EH (cell line): ENCODE measurements at places on chromosomes 7 and 10.

DNA sequence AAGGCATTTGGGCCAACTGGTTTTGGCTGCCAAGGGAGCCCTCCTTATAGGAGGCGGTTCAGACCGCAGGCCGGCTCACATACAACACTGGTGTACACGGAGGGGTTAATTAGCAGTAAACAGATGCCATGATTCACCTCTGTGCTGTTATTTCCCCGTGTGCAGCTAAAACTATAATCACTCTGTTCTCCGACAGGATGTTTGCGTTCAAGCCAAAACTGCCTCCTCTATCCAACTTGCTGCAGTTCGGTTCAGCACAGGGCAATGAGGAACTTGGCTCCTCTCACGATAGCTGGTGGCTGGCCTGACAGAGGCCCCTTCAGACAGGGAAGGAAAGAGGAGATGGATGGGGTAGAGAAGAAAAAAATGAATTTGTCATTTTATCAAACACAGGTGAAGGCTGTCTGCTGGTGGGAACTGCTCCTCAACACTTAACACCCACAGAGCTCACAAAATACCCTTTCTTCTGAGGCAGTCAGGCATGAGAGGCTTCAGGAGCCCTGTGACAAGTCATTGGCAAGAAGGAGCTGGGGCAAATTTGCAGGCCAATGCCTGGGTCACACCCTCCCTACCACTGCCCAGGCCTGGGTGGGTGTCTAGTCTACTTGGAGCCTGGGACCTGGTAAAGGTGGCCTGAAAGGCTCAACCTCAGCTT is 24.0 kb downstream of the KCNMA1 start:
- no peak for DNase-seq

DNA sequence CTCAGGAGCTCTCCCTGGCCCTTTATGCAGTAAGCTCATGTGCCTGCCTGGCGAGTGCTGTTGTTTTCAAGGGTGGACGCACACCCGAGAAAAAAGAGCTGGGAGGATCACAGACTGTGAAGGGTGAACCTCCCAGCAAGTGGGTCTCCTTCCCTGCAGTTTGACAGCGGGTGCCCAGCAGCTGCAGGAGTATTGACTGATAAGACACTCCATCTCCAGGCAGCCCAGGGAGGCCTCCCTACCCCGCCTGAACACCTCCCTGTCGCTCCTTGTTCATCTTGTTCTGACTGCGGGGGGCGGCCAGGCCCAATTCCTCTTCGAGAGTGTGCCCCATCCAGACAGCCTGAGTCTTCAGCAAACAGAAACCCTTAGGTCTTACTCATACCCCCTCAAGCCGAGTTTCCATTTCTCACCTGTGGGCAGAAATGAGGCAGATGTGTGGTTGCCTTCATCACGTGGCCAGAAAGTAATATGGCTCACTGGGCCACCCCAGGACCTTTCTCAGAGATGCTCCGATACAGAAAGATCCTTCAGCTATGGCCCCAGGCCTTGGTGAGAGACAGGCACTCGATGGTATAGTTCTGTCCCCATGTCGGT is 17.2 kb downstream of the MDH2 start:
- no peak for DNase-seq

GRCh38 chr10:77890097-77890496 is 36.5 kb downstream of the DLG5 start:
- DNase-seq, result no peak

DNA sequence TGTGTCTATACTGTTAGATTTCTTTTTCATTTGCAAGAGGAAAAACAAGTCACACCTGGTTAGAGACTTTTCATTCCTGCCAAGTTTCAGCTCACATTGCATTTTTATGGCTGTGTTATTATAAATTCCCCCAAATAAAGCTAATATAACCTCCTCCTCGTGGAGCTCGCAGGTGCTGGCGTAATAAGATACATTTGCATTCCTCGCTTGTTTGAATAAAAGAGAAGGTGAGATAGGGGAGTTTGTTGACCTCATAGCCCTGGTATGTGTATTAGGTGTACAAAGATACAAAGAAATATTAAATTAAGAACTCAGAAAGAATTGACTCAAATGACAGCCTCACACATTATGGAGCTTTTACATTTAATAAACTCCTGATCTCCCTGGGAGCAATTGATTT is 257.7 kb upstream of the SP8 start:
- no peak for DNase-seq

GRCh38 chr7:55233001-55233400 is 132.1 kb upstream of the LANCL2 start:
- DNase-seq, result no peak

- no peak for DNase-seq
These were observed 133.7 kb upstream of the TNS3 start for GRCh38 chr7:47715631-47716068.

- no peak for DNase-seq
These were observed 104.3 kb downstream of the KIAA1217 start for GRCh38 chr10:24313283-24313682.

GRCh38 chr10:118720685-118721538 is 33.9 kb downstream of the CACUL1 start:
- DNase-seq, result peak; percentile 64

DNA sequence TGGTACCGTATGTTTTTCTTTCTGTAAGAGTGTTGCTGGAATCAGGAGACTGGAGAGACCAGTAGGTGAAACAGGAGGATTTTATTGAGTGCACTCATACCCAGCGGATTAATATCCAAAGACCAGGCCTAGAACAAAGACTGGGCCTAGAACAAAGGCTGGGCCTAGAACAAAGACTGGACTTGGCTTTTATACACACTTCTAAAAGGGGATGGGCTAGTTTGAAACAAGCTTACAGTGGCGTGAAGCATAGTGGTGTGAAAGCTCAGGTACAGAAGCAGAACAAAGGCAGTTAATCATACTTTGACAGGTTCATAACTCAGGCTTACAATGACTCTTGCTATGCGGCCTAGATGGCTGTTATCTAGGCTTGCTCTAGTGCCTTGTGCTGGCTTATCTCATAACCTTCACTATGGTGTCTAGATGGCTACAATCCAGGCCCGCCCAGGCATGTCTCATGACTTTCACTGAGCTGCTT is 67.7 kb downstream of the TRIM24 start:
- peak; percentile 0 for DNase-seq

GRCh38 chr7:52799817-52800216 is 235.6 kb upstream of the POM121L12 start:
- no peak for DNase-seq

DNA sequence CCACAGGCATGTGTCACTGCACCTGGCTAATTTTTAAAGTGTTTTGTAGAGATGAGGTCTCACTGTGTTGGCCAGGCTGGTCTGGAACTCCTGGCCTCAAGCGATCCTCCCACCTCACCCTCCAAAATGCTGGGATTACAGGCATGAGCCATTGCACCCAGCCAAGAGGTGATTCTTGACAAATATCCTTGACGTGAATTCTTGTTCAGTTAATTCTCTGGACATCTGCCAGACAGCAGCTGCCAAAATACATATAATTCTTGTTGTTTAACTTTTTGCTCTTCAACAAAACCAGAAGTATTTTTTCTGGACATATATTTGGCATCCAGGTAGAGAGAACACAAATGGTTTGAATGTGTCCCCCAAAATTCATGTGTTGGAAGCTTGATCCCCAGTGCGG is 3.2 kb downstream of the ACADSB start:
- DNase-seq, result no peak

- peak; percentile 21 for DNase-seq
These were observed 65.5 kb downstream of the CYP26A1 start for GRCh38 chr10:93139059-93139655.

DNA sequence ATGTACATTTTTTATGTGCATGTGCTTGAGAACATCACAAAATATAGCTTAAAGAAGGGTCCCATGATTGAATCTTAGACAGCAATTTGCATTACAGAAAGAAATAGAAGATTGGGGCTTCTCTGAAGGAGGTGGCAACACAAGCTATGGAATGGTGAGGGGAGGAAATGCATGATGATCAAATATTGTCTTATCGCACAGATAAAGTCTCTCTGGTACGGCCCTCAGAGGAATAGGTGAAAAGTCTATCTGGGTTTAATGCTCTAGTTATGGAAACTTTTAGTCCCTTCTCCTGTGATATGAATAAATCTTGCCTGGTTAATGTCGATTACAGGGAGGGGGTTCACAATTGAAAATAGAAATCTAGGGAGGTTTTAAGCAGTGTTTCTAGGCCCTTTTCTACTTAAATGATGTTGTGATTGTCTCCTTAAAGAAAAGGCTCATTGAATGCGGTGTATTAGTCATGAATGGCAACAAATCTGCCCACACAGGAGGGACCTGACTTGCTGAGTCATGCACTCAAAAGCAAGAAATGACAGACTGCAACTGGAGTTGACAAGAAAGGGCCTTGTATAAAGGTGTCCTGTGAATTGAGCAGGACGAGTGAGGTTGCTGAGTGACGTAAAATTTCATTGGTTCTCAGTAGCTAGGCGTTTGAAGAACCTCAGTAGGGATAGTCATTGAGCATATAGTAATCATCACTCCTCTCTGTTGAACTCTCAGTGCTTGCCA is 133.4 kb upstream of the CSTF2T start:
- DNase-seq, result peak; percentile 45

DNA sequence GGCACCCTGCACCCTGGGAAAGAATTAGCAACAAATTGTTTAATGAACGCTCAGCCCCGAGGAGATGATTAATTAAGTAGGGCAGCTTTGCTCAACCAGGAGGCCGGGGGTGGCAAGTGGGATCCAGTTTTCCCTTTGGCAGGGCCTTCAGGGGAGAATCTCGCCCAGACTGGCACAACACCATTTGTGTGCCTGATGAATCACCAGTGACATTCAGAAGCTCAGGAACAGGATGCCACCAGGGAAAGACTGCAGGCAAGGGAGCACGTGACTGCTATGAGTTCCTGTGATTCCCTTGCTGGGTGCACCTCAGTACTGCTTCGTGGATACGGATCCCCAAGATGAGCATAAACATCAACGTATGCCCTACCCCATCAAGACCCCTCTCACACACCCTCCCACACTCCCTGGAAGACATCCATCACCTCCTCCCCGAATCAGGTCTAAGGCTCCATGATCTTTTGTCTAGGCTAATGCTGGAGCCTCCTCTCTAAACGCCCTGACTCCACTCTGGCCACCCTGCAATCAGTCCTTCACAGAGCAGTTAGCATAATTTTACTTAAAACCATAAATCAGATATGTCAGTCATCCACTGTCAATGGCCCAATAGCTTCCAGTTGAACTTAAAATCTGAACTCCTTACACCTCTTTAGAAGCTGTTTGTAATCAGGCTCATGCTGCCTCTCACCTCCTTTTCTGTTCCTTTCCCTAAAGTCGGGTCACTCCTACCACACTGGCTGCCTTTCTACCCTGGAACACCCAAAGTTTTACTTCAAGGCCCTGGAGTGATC is 109.2 kb upstream of the AGK start:
- DNase-seq, result no peak
